Effector CD4-positive, alpha-beta T cell (primary cell): ENCODE measurements at places on chromosomes 12 and 14.

DNA sequence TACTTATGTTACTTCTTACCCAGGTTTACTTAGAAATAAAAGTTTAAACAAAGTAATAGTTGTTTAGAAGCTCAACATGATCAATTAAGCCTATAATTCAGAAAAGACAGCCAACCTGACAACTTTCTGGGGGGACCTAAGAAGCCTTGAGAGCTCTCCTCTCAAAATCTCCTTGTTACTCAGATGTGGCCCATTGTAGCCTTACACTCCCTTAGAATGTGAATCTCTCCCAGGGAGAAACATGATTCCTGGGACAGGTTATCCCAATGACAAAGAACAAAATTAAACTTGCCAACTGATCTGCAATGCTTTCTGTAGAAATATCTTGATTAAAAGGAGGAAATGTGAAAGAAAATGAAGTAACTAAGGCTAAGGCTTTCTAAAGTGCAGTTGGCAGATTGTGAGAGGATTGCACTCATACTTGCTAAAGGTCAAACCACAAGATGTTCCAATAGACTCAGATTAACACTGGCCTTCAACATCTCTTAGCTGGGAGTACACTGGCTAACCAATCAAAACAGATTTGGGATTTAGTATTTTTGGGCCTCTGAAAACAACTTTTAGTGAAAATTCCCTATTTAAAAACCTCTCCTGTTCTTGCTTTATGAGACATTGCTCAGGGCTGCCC is 72.3 kb upstream of the TMX1 start:
- no peak for DNase-seq

DNA sequence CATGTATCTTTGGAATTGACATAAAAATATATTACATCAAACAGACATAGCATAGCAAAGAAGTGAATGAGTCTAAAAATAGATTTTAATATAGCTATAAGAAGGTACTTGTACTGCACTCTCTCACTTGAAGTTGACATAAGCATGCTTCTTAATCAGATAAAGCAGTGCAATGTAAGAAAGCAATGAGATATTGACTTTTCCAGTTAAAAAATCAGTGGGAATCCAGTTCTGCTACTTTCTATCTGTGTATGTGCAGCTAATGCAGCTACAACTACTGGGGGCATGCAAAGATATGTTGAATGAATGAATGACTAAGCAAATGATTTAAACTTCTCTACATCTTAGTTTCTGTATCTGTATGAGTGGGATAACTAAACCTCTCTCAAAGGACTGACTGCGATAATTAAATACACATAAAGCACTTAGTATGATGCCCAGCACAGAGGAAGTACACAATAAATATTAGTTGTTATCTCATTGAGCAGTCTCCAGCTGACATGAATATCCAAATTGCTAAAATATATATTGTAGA is 10.3 kb downstream of the WASHC3 start:
- DNase-seq, result no peak

DNA sequence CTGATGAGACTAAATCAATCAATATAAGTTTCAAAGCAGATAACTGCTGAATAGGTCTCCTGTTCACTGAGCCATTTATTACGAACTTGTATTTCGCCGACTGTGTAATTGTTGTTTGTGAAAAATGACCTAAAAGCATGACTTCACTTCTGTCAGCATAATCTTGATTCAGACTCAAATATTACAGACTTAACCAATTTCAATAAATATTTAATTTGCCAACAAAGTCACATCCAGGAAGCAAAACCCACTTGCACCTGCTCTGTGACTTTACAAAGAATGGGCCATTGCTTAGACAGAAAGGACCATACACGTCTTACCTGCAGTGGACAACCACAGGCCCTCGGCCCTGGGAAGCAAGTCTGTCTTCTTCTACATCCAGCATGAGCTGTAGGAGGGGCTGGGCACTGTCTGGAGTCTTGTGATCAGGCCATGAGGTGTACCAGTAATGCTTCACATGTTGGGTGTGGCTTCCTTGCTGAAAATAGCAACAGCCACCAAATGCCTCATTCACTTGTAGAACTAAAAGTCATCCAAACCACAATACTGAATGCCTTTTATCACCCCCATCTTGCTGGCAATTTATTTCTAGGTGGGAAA is 23.5 kb upstream of the PTPRB start:
- no peak for DNase-seq

DNA sequence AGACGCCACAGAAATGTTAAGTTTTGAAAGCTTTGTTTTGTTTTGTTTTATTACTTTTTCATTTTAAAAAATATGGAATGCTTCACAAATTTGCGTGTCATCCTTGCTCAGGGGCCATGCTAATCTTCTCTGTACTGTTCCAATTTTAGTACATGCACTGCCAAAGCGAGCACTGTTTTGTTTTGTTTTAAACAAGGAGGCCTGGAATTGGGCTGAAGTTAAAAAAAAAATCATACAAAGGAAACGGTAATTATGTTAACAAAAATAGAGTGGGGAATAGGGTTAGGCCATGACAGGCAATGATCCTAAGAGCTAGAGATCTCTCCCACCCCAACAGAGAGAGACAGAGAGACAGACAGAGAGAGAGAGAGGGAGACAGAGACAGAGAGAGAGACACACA is 57.0 kb downstream of the ZFP36L1 start:
- no peak for DNase-seq

DNA sequence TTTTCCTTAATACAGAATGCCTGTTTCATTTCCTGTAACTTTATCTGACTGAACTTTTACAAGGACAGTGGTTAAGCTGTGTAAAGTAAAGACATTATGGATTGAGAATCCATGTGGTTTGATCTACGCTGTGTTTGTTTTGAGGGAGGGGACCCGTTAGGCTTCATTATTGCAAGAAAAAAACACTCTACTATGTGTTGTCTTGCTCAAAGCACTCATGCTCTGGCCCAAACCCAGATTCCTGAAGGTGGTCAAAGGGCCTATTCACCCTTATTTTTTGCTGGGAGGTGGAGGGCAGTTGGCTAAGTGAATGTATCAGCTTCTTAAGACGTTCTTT is 11.9 kb downstream of the RNF10 start:
- no peak for DNase-seq

DNA sequence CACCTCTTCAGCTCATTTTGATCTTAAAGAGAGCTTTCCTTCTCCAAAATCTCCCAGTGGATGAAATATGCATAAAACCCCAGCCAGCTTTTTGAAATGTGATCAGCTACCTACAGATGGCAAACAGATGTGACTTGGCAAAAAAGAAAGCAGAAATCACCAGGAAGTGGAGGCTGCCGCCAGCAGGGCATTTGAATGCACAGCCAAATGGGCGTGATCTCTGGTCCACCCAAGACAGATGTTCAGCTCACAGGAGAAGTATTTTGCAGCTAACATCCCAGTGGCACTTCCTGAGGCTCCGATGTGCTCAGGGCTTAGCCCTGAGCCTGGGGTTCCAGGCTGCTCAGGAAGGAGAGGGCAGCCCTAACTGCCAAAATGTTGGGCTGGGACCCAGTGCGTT is 78.3 kb downstream of the LGMN start:
- no peak for DNase-seq

- DNase-seq, result no peak
Observed at GRCh38 chr14:33455654-33456345, 495.1 kb downstream of the EGLN3 start.

GRCh38 chr14:84864548-84865271 is 665.2 kb upstream of the FLRT2 start:
- no peak for DNase-seq

GRCh38 chr12:88298761-88299242 is 156.7 kb downstream of the TMTC3 start:
- no peak for DNase-seq

DNA sequence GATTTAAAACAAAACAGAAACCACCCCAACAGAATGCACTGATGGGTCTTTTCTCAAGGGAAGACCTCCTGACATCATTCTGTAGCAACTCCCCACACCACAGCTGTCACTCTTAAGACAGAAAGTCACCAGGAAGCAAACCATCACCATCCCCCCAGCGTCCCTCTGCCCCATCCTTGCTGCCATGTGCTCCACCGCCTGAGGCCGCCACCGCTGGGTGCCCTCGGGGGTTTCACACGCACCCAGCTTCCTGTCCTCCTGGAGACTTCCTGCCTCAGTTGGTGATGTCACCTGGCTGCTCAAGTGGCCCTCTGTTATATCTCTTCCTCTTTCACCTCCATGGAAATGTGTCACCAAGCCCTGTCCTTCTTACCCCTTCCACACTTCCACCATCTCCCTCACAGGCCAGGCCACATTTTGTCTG is 71.4 kb upstream of the GPR68 start:
- DNase-seq, result peak; percentile 80

- DNase-seq, result no peak
Observed at GRCh38 chr14:78170203-78170602, at the start of gene NRXN3. Gene NRXN3 (plus strand): TSS chr14:78170373. CDS start chr14:78243094, 72,721 bp downstream.

DNA sequence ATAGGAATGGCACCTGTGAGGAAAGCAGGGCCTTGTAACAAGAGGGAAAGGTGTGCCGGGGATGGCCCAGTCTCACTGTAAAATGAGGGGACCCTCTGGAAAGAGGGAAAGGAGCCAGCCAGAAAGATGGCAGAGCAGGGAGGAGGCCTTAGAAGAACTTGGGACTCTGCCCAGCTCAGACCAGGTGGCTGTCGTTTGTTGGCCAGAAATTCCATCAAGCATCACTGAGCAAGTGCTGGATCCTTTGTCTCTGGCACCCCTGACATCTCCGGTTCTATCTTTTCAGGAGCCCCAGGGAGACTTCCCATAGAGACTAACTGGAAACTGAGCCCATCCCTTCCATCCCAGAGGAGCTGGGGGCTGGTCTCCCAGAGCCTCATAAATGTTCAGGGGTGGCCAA is 43.3 kb downstream of the DEGS2 start:
- no peak for DNase-seq

- no peak for DNase-seq
Observed at GRCh38 chr14:25546826-25547225, 496.9 kb upstream of the STXBP6 start.

DNA sequence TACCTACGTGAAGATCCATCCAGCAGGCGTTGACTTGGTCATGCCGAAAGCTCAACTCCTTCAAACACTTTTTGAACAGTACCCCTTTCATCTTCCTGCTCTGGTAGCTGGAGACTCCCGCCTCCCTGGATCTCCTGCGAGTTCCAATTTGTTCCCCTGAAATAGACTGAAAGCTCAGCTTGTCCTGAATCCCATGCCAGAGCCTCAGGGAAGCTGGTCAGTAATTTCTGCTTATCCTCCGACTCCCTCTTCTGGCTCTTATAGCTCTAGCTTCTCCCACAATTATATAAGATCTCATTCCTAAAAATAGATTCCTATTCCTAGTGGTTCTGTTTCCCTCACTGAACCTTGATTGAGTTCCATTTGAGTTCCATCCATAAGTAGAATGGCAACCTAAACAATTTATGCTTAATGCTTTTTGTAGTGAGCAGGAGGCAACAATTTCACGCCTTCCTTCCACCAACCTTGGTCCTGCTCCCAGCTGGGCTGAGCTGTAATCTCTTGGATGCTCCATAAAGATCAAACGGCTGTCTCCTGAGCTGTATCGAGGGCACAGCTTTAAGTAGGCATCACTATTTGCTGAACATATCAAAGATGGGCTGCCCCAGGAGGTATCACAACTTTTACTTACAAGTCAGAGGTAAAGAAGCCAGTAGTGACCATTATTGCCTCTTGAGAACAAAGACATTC is 8.0 kb upstream of the TMEM132C start:
- DNase-seq, result no peak

DNA sequence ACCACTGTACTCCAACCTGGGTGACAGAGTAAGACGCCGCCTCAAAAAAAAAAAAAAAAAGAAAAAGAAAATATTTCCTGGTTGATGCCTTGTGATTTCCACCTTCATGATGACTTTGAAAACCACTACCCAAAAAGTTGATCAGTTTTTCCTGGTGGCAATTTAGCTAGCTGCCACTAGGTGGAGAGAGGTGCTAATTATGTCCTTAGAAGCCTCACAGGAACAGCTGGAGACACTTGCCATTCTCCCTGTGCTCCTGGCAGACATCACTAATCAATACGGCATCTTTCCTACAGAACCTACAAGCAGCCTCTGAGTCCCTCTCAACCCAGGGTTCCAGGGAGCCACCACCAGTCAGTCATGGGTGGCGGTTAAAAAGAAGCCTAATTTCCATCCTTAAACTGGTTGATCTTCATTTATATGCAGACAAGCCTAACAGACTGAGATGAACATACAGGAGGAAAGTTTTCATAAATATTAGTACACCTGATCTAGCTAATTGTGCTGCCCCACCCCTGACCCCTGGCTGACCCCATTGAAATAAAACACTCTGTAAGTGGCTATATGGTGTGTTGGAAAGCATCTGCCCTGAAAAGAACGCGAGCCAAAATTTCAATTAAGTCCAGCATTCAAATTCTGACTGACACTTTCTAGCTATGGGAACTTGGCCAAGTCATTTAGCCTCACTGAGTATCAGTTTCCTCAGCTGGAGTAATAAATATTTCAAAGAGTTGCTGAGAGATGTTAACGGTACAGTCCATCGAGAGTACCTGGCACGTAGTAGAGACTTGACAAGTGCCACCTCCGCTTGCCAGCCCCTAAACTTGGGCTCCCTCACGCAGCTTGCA is 6.2 kb upstream of the OAS1 start:
- peak; percentile 29 for DNase-seq

DNA sequence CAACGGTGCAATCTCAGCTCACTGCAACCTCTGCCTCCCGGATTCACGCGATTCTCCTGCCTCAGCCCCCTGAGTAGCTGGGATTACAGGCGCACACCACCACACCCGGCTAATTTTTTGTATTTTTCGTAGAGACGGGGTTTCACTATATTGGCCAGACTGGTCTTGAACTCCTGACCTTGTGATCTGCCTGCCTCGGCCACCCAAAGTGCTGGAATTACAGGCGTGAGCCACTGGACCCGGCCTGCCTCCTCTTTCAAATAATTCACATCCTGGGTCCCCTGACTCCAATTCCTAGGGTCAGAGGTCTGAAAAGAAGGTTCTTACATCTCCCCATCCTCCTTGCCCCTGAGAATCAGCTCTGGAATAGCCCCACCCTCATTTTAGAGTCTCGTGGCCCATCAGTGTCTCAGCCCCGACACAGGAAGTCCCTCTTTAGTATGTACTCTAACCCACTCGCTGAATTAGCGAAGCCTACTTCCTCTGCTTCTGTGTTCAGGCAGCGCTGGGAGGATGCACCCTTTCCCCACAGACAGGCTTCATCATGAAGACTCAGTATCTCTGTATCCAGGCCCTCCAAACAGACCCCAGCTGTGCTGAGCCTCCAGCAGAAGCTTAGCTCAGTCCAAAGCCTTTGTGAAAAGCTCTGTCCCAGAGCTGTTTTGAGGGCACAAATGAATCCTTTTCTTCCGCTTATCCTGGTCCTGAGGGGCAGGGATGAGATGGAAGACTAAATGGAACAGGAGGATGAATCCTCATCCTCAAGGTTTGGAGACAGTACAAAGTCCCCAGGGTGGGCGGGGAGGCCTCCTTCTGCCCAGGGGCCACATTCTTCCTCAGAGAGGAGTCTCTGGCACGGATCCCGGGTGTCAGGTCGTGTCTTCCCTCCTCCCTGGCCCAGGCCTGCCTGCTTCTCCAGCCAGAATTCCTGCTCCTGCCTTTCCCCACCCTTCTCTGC is 3.5 kb downstream of the LPAR5 start:
- DNase-seq, result peak; percentile 42

GRCh38 chr14:103657471-103657870 is 28.5 kb downstream of the KLC1 start:
- DNase-seq, result no peak
